ENCODE measurements at places on chromosomes 11 and 22. TPM values are rescaled to one million over a fixed set of nuclear protein-coding genes. Genes with fewer than 3 reads are reported as not detected.

Gene CCDC117
- 15.9 TPM for total RNA-seq

Gene GGT1
- 1.8 TPM for total RNA-seq

Gene CTSF
- 20.6 TPM for total RNA-seq

Gene ADAMTS8
- total RNA-seq, result under 0.01 TPM

Gene SNX32
- total RNA-seq, result 0.44 TPM

Gene ACTN3
- total RNA-seq, result under 0.01 TPM

Gene PKNOX2
- total RNA-seq, result 0.37 TPM

Gene EMID1
- not detected for total RNA-seq

Gene RIN1
- total RNA-seq, result 32.5 TPM

Gene TIMP3
- total RNA-seq, result 31.6 TPM

Gene NFAM1
- total RNA-seq, result not detected

Gene LRRN4CL
- 12.2 TPM for total RNA-seq

Gene PLCB3
- total RNA-seq, result 55.2 TPM

Gene MUC5AC
- total RNA-seq, result under 0.01 TPM

Gene PDGFB
- total RNA-seq, result 0.11 TPM

Gene SMTNL1
- not detected for total RNA-seq

Gene ATP5MG
- total RNA-seq, result 33.1 TPM

Gene MMP1
- 221 TPM for total RNA-seq

Gene P2RX6
- total RNA-seq, result 0.44 TPM

Gene SCGB1D2
- total RNA-seq, result not detected
